ENCODE measurements at places on chromosomes 5 and 9.

GRCh38 chr9:108994695-108995094, 18.6 kb downstream of the CTNNAL1 start:
- DNase-seq: no peak

- no peak for DNase-seq
Measured at GRCh38 chr5:106801554-106801953, 869.2 kb downstream of the EFNA5 start.

- no peak for DNase-seq
Measured at GRCh38 chr5:22044229-22044628, 808.9 kb downstream of the CDH12 start.

DNA sequence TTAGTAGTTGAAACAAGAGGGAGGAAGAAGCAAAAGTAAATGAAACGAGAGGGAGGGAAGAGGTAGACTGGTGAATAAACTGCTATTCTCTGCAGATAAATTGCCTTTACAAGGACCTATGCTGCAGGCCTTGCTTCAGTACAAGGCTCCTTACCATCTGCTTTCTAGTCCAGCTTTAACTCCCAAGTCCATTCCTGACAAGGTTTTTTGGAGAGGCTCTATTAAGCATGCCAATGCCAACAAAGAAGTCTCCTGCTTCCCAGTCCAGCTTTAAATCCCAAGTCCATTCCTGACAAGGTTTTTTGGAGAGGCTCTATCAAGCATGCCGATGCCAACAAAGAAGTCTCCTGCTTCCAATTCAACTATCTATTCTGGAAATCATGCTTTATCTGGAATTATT, 244.9 kb downstream of the GABRB2 start:
- DNase-seq: no peak

- DNase-seq: no peak
Measured at GRCh38 chr9:134346151-134346550, 19.9 kb downstream of the RXRA start.
